Placental pericyte (primary cell): ENCODE measurements at places on chromosomes 4 and X. TPM values are rescaled to one million over a fixed set of nuclear protein-coding genes. Genes with fewer than 3 reads are reported as not detected.

Gene ARMCX6
- 24.9 and 31.8 TPM in 2 replicates for total RNA-seq

Gene PAGE2
- total RNA-seq: not detected in 2 replicates

Gene PABPC5
- total RNA-seq: 0.29 TPM in 1 of 2 replicates, not detected in the other

Gene HNRNPDL
- total RNA-seq: 104 and 141 TPM in 2 replicates

Gene TRPC3
- total RNA-seq: 1.0 TPM in 1 of 2 replicates, not detected in the other
